ENCODE measurements at places on chromosomes 2 and 18. TPM values are rescaled to one million over a fixed set of nuclear protein-coding genes. Genes with fewer than 3 reads are reported as not detected.
A peak's percentile ranks its signal among the peaks of the same experiment; 100 is the strongest.

- peak; percentile 29 for DNase-seq
- no peak overlapping the region for H3K4me3 ChIP-seq
- no peaks in the 10 kb centered on the region for H3K27me3 ChIP-seq
- no peak overlapping the region for H3K27ac ChIP-seq
Measured at GRCh38 chr2:96952016-96952750, 34.2 kb downstream of the FAM178B start.

GRCh38 chr2:92072461-92073035, 2798.7 kb upstream of the TEKT4 start:
- no peaks in the 10 kb centered on the region for H3K4me1 ChIP-seq
- H3K27ac ChIP-seq = no peak overlapping the region
- no peak overlapping the region for H3K4me3 ChIP-seq
- H3K27me3 ChIP-seq = no peaks in the 10 kb centered on the region
- no peaks in the 10 kb centered on the region for H3K36me3 ChIP-seq
- DNase-seq = no peak

Gene PLGLB1
- total RNA-seq = 9.0 TPM

Gene SLC5A7
- 0.19 TPM for total RNA-seq

Gene CYP27C1
- 0.42 TPM for total RNA-seq

- no peaks in the 10 kb centered on the region for H3K27me3 ChIP-seq
- DNase-seq = no peak
- no peak overlapping the region for H3K27ac ChIP-seq
- H3K36me3 ChIP-seq = no peaks in the 10 kb centered on the region
- H3K4me1 ChIP-seq = no peaks in the 10 kb centered on the region
Measured at GRCh38 chr2:235850289-235850688, 317.9 kb downstream of the GBX2 start.

Gene RAPGEF4
- total RNA-seq = 22.8 TPM

DNA sequence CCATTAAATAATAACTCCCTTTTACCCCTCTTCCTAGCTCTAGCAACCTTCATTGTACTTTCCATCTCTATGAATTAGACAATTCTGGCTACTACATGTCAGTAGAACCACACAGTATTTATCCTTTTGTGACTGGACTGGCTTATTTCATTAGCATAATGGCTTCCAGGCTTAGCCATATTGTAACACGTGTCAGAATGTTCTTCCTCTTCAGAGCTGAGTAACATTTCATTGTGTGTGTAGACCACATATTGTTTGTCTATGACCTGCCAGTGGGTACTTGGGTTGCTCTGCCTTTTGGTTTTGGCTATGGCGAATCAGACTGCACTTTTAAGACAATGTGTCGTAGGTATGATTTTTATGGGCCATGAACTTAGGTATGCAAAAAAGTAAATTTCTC, 20.9 kb downstream of the TSN start:
- H3K4me1 ChIP-seq = no peaks in the 10 kb centered on the region
- peaks cover 2% of the 10 kb centered on the region for H3K36me3 ChIP-seq
- no peak overlapping the region for H3K4me3 ChIP-seq
- H3K27ac ChIP-seq = no peak overlapping the region

DNA sequence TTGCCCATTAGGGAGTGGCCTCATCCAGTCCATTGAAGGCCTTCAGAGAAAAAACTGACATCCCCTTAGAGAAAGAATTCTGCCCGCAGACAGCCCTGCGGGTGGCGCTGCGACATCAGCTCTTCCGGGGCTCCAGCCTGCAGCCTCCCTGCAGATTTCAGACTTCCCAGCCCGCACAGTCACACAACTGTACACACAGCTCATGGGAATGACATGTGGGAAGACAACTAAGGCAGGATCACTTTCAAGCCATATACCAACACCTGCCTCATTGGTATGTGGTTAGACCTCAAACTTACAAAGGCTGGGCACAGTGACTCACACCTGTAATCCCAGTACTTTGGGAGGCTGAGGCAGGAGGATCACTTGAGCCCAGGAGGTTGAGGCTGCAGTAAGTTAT, 24.8 kb upstream of the TUBB6 start:
- H3K4me1 ChIP-seq = no peaks in the 10 kb centered on the region
- no peaks in the 10 kb centered on the region for H3K27me3 ChIP-seq
- no peak overlapping the region for H3K4me3 ChIP-seq
- DNase-seq = no peak

DNA sequence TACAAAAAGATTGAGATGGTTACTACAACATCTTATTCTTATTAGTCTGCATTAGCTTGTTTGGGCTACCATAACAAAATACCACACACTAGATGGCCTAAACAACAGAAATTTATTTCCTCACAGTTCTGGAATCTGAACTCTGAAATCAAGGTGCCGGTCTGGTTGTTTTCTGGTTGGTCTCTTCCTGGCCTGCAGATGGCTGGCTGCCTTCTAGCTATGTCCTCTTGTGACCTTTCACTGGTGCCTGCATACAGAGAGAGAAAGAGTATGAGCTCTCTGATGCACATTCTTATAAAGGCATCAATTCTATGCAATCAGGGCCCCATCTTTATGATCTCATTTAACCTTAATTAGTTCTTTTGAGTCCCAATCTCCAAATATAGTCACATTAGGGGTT, 696.5 kb downstream of the TDRD15 start:
- H3K4me3 ChIP-seq = no peak overlapping the region
- H3K36me3 ChIP-seq = no peaks in the 10 kb centered on the region
- H3K27ac ChIP-seq = no peak overlapping the region
- H3K27me3 ChIP-seq = no peaks in the 10 kb centered on the region

DNA sequence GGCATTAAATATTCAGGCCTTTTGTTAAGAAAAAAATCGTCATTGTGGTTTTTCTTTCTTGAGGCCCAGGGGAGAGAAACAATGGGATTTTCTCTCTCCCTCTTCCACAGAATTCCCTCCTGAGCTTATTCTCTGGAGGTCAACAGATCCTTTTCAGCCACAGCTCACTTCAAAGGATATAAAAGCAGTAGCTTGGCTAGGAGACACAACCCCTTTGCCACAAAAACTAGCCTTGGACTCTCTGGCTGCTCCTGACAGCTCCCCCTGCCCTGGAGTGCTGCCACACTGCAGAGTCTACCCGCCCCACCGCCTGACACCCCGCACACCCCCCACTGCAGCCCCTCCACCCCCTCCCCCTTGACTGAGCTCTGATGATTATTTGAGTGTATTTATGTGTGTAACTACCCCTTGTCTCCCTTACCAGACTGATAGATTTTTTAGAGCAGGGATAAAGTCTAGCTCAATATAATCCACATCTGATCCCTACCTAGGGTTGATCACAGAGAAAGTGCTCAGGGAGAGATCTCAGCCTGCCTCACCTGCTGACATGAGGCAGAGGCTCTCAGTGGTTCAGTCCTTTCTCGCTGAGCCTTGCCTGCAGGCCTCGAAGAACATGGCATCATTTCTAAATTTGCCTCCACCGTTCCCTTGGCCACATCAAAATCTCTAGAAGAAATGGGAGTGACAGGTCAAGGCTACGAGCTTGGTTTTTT, 132.2 kb upstream of the SP5 start:
- no peaks in the 10 kb centered on the region for H3K27me3 ChIP-seq
- no peak overlapping the region for H3K4me3 ChIP-seq
- no peak overlapping the region for H3K27ac ChIP-seq
- DNase-seq = no peak
- no peaks in the 10 kb centered on the region for H3K4me1 ChIP-seq

- H3K36me3 ChIP-seq = no peaks in the 10 kb centered on the region
- no peak overlapping the region for H3K4me3 ChIP-seq
- H3K27me3 ChIP-seq = no peaks in the 10 kb centered on the region
Measured at GRCh38 chr2:12835733-12836132, 119.0 kb downstream of the TRIB2 start.

DNA sequence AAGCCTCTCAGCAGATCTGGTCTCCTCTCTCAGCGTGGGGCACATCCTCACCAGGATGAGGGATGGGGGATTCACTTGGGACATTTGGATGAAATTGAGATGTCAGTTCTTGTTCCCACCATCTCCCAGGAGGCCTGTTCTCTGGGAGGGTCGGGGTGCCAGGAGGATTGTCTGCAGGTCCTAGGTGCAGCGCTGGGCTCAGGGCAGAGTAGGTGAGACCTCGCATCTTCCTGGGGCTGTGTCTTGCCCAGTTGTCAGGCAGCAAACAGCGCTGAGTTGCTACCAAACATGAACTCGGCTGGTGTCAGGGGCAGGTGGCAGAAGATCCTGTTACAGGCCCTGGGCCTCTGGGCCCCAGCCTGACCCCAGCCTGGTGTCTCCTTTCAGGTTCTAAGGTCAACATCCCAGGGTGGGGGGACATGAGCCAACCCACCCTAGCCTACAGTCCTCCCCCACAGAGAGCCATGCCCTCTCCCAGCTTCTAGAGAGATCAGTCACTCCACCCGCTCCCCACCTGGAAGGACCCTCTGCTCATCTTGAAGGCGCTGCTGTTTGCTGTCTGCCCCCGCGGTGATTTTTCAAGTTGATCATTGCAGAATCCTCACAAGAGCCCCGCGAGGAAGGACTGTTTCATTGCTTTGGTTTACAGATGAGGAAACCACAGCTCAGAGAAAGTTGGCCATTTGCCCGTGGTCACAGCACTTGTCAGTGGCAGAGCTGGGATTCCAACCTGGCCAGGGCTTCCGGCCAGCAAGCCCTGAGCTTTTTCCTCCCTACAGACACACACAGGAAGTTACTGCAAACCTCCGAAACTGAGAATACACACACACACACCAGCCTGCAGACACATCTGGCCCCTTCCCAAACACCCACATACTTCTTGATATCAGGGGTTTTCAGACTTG, 83.9 kb downstream of the STPG4 start:
- H3K4me3 ChIP-seq = no peak overlapping the region
- H3K36me3 ChIP-seq = no peaks in the 10 kb centered on the region
- H3K27ac ChIP-seq = peak overlapping the region; percentile 74
- no peaks in the 10 kb centered on the region for H3K27me3 ChIP-seq

Gene MPP4
- 1.0 TPM for total RNA-seq

Gene CNPPD1
- 36.9 TPM for total RNA-seq

DNA sequence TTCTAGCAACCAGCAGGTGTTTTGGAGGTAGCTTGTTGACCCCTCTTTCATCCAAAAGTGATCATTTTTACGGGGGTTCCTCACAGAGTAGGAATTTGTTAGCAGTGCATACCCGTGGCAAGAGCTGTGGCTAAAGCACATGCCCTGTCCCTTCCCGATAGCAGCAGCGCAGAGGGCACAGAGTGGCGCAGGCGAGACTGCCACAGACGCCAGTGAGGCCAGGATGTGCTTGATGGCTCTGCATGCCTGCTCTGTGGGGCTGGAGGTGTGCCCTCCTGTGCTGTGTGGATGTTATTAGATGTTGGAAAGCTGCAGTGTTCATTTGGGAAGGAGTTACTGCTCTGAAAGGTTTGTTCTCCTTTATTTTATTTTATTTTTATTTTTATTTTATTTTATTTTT, 153.6 kb downstream of the FAM210A start:
- no peak overlapping the region for H3K27ac ChIP-seq
- no peaks in the 10 kb centered on the region for H3K27me3 ChIP-seq
- no peaks in the 10 kb centered on the region for H3K36me3 ChIP-seq
- H3K4me3 ChIP-seq = no peak overlapping the region

- H3K36me3 ChIP-seq = no peaks in the 10 kb centered on the region
- no peak overlapping the region for H3K27ac ChIP-seq
- no peaks in the 10 kb centered on the region for H3K4me1 ChIP-seq
- no peak overlapping the region for H3K4me3 ChIP-seq
Measured at GRCh38 chr2:135245071-135245470, 193.0 kb downstream of the RAB3GAP1 start.

DNA sequence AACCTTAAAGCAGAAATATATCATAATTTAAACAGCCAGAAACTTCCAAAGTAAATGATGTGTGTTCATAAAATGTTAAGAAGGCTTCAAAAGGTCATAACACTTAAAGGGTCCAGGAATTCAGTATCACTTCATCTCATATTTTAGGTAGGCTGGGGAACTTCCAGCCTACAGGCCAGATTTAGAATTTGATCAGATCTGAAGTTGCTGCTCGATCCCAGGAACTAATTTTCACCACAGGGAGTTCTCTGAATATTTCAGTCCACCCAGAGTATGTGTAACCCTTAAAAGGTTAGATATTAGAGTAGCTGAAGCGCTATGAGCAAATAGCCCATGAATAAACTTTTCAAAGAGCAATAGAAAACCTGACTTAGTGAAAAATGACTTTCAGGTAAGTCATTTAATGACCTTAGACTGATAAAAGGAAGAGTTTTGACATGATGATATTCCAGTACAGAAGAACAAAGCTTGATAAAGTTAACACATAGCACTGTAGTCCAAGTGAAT, 1.7 kb downstream of the WIPF1 start:
- H3K27ac ChIP-seq = peak overlapping the region; percentile 18
- H3K4me1 ChIP-seq = peaks cover 8% of the 10 kb centered on the region
- DNase-seq = no peak
- H3K27me3 ChIP-seq = no peaks in the 10 kb centered on the region

DNA sequence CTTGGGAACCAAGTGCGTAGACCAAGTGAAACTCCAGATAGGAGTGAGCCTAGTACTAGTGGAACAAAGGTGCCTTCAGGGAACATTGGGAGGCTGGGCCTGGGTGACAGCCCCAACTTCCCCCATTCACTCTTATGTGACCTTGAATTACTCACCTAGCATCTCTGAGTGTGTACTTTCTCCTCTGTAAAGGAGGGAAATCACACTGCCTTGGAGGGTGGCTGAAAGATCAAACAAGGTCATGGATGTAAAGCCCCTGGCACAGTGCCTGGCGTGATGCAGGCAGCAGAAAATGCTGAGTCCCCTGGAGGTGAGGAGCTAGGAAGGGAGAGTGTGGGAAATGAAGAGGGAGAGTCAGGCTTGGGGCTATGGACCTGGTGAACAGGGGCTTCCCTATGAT, 45.9 kb downstream of the MARCO start:
- no peak overlapping the region for H3K27ac ChIP-seq
- no peaks in the 10 kb centered on the region for H3K4me1 ChIP-seq
- H3K27me3 ChIP-seq = no peaks in the 10 kb centered on the region

GRCh38 chr18:46588971-46589660, 67.9 kb downstream of the LOXHD1 start:
- no peak overlapping the region for H3K4me3 ChIP-seq
- no peak overlapping the region for H3K27ac ChIP-seq
- no peaks in the 10 kb centered on the region for H3K4me1 ChIP-seq
- no peaks in the 10 kb centered on the region for H3K36me3 ChIP-seq
- H3K27me3 ChIP-seq = no peaks in the 10 kb centered on the region
